Mesothelial cell of epicardium (in vitro differentiated cells): ENCODE measurements at places on chromosomes 2 and 18. TPM values are rescaled to one million over a fixed set of nuclear protein-coding genes. Genes with fewer than 3 reads are reported as not detected.

DNA sequence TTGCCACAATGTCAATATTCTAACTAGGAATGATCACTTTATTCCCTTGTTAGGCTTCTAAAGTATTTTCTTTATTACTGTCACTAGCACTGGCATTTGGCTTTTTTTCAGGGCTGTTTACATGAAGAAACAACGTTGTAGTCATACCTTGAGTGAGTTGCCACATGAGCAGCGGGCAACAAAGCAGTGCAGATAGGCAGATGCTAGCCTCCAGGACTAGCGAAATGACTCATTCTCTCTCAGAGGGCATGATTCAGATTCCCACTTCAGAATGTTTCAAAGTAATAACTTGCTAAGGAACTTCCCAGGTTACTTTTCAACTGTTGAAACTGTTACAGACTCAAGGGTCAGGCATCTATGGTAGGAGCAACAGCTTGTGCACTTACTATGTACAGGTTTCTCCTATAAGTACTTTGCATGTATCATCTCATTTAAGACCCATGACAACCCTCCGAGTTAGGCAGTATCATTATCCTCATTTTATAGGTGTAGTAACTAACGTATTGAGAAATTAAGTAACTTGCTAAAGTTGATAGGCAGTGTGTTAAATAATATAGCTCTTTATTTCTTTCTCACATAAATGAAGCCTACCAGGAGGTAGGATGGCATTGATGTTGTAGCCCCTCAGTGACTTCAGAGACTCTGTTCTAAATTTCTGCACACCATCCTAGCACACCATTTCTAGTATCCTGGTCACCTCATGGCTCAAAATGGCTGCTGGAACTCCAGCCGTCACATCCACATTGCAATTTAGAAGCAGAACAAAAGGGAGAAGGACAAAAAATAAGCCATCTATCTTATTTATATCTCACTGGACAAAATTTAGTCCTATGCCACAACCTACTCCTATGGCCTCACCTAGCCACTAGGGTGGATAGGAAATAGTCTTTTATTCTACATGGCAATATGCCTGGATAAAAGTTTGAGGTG lies 83.3 kb downstream of the ICOS start:
- DNase-seq = no peak

DNA sequence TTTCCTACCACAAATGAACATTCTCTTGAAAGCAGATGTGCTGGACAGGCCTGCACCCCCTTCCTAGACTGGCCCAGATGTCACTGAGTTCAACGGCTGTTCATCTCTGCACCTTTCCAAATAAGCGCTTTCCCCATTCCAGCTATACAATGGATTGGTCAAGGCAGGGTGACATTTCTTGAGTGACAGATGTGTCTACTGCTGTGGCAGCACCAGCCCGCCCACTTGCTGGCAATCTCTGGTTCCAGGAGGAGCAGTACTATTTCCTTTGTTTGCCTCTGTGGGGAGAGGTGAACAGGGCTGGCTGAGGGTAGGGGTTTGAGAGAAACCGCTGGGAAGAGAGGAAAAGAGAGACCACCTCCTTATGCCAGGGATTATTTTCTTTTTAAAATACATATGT lies 269.5 kb upstream of the POU3F3 start:
- DNase-seq = no peak

The GPR45 gene
- total RNA-seq = not detected in 3 replicates

GRCh38 chr2:12452185-12452584 lies 264.6 kb upstream of the TRIB2 start:
- no peak for DNase-seq

DNA sequence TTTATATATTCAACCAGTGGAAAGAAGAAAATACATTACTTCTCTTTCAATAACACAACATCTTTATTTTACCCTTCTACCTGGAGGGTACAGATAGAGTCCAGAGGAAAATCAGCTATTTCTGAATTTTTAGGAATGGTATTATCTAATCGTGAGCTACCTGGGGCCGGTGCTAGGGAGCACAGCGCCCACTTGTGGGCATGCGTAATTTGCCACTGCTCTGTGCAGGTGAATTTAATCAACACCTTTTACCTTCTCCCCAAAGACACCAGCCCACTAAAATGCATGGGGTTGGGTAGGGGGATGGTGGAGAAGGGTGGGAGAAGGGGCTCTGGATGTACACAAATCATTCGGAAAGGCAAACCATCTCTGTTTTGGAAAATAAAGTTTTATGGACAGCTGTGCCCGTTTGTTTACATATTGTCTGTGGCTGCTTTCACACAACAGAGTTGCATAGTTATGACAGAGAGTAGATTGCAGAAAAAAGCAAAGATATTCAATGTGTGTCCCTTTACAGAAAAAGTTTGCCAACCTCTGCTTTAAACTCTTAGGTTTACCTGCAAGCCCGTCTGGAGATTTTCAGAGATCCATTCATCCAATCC lies 51.5 kb upstream of the DCC start:
- DNase-seq = no peak

The TWIST2 gene
- total RNA-seq = 17.8 to 19.6 TPM (median 18.6 TPM) in 3 replicates

DNA sequence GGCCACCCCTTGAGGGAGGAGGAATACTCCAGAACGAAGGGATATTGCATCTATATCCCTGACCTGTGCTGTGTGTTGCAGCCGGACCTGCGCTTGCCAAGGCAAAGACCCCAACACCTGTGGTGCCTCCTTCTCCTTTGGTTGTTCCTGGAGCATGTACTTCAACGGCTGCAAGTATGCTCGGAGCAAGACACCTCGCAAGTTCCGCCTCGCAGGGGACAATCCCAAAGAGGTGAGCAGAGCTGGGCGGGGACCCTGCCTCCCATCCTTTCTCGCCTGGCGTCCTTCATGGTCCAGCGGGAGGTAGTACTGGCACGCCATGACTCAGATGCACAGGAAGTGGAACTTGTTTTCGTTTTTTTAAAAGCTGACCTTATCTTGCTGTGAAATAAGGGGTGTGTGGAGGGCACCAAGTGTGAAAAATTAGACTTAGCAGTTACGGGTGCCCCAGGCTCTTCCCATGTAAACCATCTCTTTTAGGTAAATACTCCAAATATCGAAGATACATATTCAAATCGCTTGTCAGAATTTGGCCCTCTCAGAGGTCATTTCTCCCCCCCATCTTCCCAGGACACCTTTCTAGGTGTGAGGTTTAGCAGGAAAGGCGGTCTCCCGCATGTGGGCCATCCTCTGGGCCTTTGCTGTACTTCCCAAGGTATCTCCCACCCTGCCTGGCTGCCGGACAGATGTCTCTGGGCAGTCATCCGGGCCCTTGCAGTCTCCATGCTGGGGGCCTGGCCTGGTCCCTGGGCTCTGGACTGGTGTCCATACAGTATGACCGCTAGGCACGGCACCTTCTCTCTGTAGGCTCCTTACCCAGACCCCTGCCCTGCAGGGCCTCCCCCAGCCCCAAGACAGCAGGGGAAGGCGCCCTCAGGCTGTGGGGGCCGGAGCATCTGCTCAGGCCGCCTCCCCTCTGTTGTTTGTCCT lies 57.6 kb downstream of the BOLA3 start:
- DNase-seq = no peak

GRCh38 chr2:228866781-228867180 lies 404.3 kb downstream of the PID1 start:
- no peak for DNase-seq

GRCh38 chr2:148918554-148918953 lies 43.5 kb downstream of the KIF5C start:
- no peak for DNase-seq

DNA sequence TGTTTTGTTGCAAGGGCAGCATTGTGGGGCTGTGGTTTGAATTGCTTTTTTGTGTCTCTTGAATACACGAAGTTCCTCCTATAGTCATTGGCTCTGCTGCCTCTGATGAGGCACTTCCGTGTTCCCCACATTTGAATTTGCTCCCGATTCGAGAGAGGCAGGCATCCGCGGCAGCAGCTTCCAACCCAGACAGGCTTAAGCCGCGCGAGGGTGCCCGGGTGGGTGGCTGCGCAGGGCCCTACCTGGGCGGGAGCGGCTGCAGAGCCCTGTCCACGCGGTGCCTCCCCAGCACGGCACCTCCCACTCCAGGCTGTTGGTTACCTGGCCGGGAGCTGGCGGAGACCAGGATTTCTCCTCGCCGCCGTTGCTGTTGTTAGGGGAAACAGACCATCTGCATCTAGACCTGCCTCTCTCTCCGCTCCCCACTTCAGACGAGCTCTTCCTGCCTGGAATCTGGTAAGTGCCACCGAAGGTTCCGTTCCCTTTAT lies 151.3 kb downstream of the NEDD4L start:
- no peak for DNase-seq

The INO80D gene
- total RNA-seq = 21.4 to 23.1 TPM (median 21.7 TPM) in 3 replicates

The AFF3 gene
- total RNA-seq = 14.4 to 15.6 TPM (median 14.7 TPM) in 3 replicates

The CEBPZOS gene
- not detected in 3 replicates for total RNA-seq

- no peak for DNase-seq
Measured at GRCh38 chr2:105384216-105384615, 14.6 kb downstream of the FHL2 start.

The MC2R gene
- total RNA-seq = not detected in 3 replicates

- DNase-seq = no peak
Measured at GRCh38 chr2:222591661-222592060, 64.2 kb downstream of the FARSB start.

DNA sequence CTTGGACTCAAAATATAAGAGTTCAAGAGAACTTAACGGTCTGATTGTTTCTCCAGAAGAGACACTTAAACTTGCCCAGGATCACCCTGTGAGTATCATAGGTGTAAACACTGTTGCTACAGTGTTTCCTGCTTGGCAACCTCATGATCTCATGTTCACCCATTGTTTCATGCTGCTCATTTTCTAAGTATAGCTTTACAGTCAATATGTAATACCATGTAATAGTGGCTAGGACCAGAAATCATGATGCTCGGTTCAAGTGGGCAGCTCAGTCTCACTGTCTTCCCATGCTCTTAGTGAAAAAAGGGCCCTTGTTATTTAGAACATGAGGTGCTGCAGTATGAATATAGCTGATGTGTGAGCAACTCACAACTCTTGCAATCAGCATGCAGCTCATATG lies 157.5 kb downstream of the CERS6 start:
- no peak for DNase-seq

The CROCC2 gene
- total RNA-seq = 0.16 to 0.32 TPM (median 0.16 TPM) in 3 replicates
